ENCODE measurements at places on chromosomes 2 and 18.

GRCh38 chr2:19073522-19073921, 284.9 kb downstream of the OSR1 start:
- DNase-seq, result no peak

DNA sequence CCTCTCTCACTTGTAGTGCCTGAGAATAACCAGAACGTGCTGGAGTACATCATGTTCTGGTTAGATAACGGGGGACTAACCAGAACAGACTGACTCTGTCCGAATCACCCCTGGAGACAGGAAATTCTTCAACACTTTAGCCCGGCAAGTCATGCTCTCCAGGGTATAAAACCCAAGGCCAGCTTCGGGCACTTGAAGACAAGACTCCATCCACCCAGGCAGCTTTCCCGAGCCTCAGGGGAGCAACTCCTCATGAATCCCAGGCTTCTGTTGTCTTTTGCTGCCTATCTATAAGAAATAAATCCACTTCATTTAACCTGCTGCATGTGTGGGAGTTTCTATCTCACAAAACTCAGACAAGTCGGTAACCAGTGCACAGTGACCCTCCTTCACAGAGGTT, 99.6 kb downstream of the KCNF1 start:
- DNase-seq, result no peak

GRCh38 chr2:120759543-120760331, 24.1 kb downstream of the GLI2 start:
- DNase-seq, result no peak

- DNase-seq, result no peak
Observed at GRCh38 chr2:229831805-229832509, 89.9 kb downstream of the TRIP12 start.

DNA sequence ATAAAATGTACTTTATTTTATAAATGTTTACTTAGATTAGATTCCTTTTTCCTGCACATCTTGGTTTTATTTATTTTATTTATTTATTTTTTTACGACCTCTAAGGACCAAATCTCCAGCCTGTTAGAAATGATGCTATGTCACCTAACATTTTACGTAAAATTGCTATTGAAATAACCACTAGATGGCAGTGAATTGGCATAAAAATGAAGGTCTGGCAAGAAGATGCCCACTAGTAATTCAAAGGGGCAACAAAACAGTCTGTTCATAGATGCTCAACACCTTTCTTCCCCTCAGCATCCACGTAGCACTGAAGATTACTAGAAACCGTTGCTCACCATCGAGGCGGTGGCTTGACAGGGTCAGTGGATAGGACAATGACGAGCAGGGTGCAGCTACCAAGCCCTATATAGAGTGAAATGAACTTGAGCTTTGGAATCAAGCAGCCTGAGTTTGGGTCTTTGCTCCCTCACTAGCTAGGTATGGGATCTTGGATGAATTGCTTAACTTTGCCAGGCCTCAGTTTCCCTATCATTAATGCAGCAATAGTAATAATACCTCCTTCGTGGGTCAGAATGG, 128.7 kb upstream of the L3MBTL4 start:
- DNase-seq, result no peak

DNA sequence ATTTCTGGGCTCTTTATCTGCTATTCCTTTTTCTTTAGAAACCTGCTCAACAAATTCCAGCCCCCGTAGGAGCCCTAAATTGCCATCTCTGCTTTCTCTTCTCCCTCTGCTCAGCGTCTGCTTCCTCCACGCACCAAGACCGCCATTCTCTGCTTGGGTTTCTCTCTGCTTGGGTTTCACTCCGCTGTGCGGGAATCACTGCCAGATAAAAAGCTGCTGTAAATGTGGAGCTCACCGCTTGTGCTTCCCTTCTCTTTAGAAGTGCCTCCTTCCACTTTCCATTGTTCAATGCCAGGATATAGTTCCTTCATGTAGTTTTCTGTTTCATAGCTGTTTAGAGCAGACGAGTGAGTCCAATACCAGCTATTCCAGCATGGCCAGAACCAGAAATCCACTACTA, 45.9 kb downstream of the TMEM237 start:
- DNase-seq, result no peak

DNA sequence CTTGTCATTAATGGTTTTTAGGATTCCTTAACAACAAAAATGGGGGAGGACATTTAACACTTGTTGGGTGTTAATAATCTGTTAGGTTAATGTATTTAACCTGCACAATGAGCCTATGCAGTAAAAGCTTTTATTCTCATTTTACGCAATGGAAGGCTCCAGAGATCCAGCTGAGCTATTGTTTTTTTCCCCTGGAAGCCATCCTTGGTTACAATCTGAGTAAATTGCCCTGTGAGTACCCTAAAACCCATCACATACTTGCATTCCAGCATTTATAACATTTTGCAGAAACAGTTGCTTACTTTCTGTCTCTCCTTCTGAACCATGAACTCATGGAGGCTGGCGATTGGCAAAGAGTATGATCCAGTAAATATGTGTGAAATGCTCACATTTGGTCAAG, 30.2 kb upstream of the DOCK10 start:
- DNase-seq, result no peak

- DNase-seq, result peak; percentile 50
Observed at GRCh38 chr2:68741805-68742306, 7.2 kb downstream of the ARHGAP25 start.

GRCh38 chr2:174597009-174597344, 627 bp downstream of the WIPF1 start:
- no peak for DNase-seq

- DNase-seq, result no peak
Observed at GRCh38 chr2:79950526-79950925, 354.0 kb downstream of the LRRTM1 start.

- DNase-seq, result no peak
Observed at GRCh38 chr2:119062179-119062578, 96.4 kb downstream of the C1QL2 start.

GRCh38 chr2:74028741-74029140, 44.0 kb downstream of the TET3 start:
- DNase-seq, result no peak

DNA sequence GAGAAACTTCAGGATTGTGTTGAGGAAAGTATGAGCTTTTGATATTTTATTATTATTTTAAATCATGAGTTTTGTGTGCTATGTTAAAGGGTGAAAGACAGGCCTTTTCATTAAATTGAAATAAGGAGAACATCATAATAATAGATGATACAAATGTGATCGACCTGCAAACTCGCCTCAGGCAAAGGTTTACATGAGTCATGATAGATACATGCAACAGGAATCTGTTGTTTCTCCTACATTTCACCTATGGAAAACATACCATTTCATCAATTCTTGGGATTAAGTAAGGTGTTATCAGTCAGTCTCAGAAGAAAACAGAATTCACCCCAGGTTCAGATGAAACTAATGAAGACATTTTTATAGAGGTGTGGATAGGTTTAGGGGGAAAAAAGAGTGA, 1992.5 kb upstream of the PIK3C3 start:
- DNase-seq, result no peak

DNA sequence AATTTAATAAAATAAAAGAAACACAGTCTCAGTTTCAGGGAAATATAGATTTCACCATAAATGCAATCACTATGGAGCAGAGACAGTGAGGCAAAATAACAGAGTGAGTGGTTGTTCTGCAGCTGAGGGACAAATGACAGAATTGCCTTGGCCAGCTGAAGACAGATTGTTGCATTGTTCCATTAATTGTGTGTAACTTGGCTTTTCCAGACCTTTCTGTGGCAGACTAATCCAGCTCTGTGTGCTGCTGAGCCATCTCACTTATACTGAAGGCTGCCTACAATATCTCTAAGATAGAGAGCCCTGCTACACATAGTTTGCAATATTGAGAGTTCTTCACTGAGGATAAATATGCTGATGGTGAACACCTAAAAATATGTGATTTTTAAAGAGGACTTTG, 11.5 kb downstream of the LRRTM1 start:
- no peak for DNase-seq

DNA sequence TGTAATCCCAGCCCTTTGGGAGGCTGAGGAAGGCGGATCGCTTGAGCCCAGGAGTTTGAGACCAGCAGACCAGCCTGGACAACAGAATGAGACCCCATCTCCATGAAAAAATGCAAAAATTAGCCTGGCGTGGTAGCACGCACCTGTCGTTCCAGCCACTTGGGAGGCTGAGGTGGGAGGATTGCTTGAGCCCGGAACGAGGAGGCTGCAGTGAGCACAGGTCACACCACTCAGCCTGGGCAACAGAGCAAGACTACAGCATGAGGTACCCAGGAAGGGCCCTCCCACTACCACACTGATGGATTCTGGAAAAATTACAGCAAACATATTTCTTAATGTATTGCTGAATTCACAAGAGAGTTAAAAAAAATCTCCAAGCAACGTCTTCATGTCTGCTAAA, 56.3 kb upstream of the HPCAL1 start:
- no peak for DNase-seq

GRCh38 chr2:19883486-19883885, 18.3 kb downstream of the TTC32 start:
- no peak for DNase-seq

GRCh38 chr2:65300134-65300760, 72.6 kb downstream of the ACTR2 start:
- DNase-seq, result no peak

DNA sequence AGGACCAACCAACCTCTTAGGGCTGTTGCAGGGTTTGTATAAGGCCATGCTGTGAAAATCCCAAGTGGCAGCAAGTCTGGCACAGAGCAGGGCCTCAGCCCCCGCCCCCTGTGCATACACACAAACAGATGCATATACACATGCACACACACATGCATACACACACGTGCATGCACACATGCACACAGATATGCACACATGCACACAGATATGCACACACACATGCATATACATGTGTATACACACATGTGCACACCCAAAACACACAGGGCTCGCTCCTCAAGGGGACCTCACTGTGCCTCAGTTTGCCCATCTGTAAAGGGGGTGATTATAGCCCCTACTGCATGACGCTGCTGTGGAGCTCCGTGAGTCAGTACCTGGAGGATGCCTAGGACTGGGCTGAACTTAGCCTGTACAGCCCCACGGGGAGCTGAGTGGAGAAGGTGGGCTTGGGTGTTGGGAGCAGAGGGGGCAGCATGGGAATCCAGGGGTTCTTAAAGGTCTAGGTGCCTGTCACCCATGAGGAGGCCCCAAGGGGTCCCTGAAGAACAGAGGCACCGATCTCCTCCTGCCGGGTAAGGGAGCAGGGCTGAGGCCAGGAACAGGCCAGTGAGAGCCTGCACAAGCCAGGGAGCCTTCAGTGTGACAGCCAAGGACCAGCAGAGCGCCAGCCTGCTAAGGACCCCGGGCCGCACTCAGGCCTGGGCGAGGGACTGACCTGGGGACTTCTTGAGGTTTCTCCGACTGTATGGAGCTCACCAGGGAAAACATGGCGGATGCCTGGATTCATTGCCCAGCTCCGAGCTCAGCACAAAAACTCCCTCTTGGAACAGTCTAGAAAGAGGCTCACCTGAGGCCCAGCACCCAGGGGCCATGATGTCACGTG, 24.0 kb upstream of the ALPI start:
- DNase-seq, result no peak

- no peak for DNase-seq
Observed at GRCh38 chr2:235668782-235669181, 174.9 kb downstream of the AGAP1 start.

- no peak for DNase-seq
Observed at GRCh38 chr2:58803192-58803591, 562.1 kb upstream of the FANCL start.

DNA sequence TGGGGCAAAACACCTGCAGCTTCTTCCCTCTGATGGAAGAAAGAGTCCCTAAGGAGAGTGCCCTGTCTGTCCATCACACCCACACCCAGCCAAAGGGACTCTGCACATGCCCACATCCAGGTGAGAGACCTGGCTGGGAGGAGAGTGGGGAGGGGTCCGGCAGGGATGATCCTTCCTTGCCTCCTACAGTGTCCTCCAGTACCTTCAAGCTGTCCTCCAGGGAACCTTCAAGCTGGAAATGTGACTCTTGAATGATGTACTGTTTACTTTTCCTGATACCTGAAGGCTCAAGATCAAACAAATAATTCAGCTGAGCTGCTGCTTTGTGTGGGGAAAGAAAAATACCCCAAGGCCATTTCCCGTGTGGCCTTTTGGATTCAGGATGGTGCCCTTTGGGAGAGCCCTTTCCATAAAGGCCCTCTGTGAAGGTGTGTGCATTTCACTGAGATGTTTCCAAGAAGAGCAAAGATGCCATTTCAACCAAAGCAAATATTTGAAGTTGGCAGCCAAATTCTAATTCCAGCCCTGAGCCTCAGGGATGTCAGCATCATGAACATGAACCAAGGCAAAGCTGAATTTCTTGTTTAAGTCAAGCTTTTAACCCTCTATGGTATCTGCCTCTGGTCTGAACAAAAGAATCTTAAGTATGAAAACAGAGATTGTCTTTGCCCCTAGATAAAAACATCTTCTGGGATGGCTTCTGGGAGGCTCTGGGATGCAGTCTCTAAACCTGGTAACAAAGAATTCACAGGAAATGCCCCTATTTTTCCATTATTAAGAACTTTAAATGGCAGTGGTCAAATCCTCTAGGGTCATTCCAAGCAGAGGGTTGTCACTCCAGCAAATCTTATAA, 11.1 kb downstream of the EVA1A start:
- DNase-seq, result no peak

GRCh38 chr2:156379714-156380113, 47.2 kb upstream of the NR4A2 start:
- DNase-seq, result no peak

- no peak for DNase-seq
Observed at GRCh38 chr2:231134910-231135655, 10.2 kb upstream of the HTR2B start.

- no peak for DNase-seq
Observed at GRCh38 chr18:34911661-34912384, 129.4 kb upstream of the MAPRE2 start.

DNA sequence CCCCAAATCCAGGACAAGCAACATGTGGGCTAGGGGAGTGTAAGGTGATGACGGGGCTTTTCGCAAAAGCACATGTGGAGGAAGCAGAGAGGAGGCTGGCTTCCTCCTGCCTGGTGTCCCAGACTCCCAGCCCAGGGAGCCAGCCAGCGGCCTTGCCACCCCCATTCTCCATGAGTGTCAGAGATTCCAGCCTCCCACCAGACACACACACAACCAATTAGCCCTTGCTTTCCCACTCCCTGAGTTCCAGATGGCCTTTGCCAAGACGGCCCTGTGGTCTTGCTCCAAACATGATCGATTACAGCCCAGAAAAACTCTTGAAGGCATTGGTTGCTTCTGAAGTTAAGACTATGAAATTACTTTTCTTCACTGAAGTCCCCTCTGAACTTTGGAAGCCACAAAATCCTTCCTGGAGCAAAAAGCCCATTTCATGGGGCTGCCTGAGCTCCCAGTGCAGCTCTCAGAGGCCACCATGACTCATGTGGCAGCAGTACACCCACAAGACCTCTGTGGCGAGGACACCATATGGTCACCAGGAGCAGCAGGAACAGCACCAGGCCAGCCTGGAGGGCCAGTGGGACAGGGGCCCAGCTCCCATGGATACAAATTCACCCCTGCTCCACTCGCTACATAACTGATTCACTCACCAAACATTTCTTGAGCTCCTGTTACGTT, 69.1 kb upstream of the PID1 start:
- DNase-seq, result no peak

GRCh38 chr2:109690822-109691541, 76.8 kb downstream of the SOWAHC start:
- no peak for DNase-seq

- DNase-seq, result peak; percentile 6
Observed at GRCh38 chr2:28469947-28470535, 25.8 kb upstream of the PLB1 start.

- no peak for DNase-seq
Observed at GRCh38 chr2:199705538-199705937, 145.5 kb downstream of the FTCDNL1 start.

Measured in activated CD4-positive, alpha-beta memory T cell treated with anti-CD3 and anti-CD28 coated beads for 36 hours (primary cell).